ENCODE measurements at places on chromosomes 3 and 15. TPM values are rescaled to one million over a fixed set of nuclear protein-coding genes. Genes with fewer than 3 reads are reported as not detected.

Gene POTEB2
- total RNA-seq = not detected

Gene HEG1
- 15.4 TPM for total RNA-seq

- DNase-seq = peak; percentile 62
Observed at GRCh38 chr3:151538456-151539393, 77.9 kb upstream of the IGSF10 start.

Gene PPP2R3A
- total RNA-seq = 37.5 TPM

- no peak for DNase-seq
Observed at GRCh38 chr15:63287109-63287508, 9.7 kb downstream of the APH1B start.

- DNase-seq = no peak
Observed at GRCh38 chr15:91308199-91308598, 208.1 kb downstream of the SV2B start.

DNA sequence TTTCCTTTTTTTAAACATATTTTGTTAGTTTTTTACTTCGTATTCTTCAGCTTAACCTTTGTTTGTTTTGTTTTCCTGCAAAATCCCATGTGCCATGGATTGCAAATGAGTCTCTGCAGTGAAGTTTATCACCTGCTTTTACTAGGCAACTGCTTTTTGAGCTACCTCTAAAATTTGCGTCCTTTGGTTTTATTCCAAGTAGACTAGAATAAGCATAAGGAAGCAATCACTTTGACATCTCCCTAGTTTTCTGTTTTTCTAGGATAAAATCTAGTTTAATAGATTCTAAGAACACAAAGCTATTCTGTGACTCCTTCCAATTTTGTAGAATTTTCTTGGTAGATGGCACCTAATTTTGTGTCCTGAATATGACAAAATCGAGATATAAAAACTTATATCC, 1059.2 kb downstream of the OTOL1 start:
- DNase-seq = no peak

DNA sequence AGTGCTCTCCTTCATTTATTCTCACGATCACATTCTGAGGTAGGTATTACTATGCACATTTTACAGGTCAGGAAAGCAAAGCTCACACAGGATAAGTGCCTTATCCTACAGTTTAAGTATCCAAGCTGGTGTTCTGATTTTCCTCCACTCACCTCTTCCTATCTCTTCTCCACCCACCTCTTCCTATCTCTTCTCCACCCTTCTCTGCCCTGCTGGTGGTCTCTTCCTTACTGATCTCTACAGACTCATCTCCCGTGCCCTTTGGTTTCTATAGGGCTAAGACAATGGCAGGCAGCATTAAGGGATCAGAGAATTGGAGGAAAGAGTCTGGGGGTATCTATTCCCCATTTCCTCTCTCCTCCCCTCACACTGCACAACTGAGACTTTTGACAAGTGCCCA, 319.1 kb downstream of the FHIT start:
- DNase-seq = no peak

DNA sequence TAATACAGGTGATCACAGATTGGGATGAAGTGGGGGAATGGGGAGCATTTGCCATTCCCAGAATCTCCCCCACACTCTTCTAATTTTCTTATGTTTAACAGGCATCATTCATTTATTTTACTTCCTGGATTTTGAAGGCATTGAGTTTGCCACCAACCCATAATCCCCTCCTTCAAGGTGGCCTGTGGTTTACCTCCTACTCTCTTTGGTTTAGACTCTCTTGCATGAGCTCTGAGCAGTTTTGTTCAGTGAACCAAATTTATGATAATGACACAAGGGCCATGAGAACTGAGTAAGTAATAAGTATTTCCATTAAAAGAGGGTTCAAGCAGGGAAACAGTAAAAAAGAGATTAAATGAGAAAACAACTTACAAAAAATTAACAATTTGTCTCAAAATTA, 703.1 kb upstream of the CFAP20DC start:
- no peak for DNase-seq

- DNase-seq = no peak
Observed at GRCh38 chr3:42148982-42149432, 57.9 kb downstream of the TRAK1 start.

DNA sequence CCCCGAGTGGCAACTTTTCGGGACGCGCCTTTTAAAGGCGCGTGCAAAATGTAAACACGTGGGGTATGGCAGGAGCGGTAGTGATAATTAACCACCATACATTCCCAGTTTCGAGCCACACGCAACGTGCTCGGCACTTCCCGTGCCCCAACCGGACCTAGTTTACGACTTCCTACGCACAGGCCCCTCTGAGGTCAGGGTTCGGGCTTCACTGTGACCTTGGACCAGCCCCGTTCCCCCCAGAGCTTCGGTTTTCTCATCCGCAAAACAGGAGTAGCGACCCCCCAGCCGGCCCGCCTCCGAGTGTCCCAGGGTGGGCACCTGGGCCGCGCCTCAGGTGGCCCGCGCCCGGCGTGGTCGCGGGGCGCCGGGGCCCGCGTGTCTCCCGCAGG, 451 bp downstream of the CHCHD4 start:
- no peak for DNase-seq

GRCh38 chr15:77575203-77575934, 57.3 kb downstream of the LINGO1 start:
- no peak for DNase-seq

Gene IQCF5
- not detected for total RNA-seq

Gene HRG
- 0.34 TPM for total RNA-seq

Gene ZNF660
- 0.45 TPM for total RNA-seq

Gene GOLGA6L4
- 1.4 TPM for total RNA-seq

Gene CCDC39
- total RNA-seq = 0.13 TPM

DNA sequence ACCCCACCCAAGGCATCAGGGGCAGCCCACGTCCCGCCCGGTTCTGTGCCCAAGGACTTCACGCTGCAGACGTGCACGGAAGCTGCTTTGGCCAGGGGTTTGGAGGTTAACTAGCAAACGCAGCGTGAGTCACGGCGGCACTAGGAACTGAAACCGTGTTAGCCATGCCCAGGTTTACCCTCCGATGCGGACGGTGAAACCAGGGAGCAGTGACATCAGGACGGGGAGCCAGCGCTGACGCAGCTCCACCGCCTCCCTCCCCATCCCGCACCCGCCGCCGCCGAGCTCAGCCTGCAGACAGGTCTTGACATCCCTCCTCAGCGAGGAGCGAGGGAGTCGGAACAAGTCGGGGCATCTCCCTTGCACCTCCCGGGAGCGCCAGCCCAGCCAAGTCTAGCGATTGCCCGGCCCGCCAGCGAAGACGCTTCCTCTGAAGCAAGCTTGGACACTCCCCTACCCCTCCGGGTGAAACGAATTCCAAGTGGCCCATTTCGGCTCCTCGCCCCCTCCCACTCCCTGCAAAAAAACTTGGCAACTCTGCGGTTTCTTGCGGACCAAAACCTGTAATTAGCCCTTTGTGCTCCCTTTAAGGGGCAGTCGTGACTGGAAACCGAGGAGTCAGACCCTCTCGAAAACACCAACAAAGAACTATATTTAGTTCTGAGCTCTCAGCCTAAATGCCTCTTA, 1.4 kb upstream of the RAP2B start:
- peak; percentile 96 for DNase-seq

DNA sequence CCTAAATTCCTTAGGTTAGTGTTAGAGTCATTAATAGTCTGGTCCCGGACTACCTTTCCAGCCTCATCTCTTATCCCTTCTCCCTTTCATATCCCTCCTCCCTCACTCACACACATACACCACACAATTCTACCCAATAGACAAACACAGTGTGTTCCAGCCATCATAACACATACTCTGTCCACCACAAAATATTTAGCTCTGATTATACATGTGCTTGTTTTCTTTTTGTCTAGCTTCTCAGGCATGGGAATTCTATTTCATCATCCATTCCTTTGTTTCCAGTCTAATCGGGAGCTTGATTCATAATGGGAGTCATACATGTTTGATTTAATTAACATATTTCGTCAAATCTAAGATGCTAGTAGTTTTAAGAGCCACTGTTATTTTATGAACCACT, 161.8 kb upstream of the BFSP2 start:
- DNase-seq = no peak

DNA sequence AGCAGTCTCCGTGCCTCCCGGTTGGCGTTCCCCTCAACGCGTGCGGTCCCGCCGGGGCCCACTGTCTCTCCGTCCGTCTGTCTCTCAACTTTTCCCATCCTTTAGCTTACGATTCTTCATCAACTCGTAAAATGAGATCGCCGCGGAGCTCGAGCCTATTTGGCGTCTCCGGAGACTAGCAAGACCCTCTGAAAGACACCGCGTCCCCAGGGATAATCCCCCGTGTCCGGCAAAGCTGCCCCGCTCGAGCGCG, 3.4 kb downstream of the GATA2 start:
- DNase-seq = peak; percentile 88

GRCh38 chr3:22089284-22089683, 338.3 kb upstream of the ZNF385D start:
- no peak for DNase-seq

DNA sequence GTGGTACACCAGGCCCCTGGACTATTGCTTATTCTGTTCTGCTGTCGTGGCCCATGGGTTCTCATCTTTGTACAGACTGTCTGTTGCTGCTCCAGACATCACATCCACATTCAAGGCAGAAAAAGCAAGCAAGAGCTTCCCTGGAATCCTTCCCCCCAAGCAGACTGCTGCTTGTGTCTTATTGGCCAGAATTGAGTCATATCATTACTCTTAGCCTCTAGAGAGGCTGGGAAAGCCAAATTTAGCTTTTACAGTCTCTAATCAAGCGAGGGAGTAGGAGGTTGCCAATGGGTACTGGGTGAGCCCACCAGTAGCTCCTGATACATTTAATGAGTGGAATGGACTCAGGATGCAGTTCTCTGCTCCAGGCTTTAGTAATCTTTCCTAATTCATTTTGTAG, 39.4 kb downstream of the RAB6B start:
- DNase-seq = peak; percentile 43

- peak; percentile 81 for DNase-seq
Observed at GRCh38 chr15:66800584-66801235, 98.7 kb downstream of the SMAD6 start.

Gene RBM5
- total RNA-seq = 135 TPM

GRCh38 chr3:127525373-127525772, 65.2 kb downstream of the TPRA1 start:
- no peak for DNase-seq

DNA sequence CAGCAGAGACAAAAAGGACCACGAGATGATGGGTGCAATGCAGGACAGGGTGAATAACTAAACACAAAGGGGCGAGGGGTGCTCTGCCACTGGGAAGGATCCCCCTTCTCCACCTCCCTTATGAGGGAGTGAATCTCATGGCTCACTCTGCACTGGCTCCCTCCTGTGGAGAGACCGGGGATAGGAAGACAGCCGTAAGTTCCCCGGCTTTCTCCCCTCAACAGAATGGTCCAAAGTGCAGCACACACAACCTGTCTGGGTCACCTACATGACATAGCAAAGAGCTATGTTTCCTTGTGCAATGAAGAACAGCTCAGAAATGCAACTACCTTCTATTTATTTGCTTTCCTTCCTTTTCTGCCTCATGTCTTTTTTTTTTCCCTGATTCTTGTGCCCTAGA, 7.8 kb upstream of the ACSBG1 start:
- no peak for DNase-seq

Gene REC114
- total RNA-seq = not detected

- DNase-seq = no peak
Observed at GRCh38 chr3:62500556-62501288, 127.4 kb upstream of the FEZF2 start.

GRCh38 chr15:95091444-95091843, 860.1 kb downstream of the MCTP2 start:
- DNase-seq = no peak

- peak; percentile 18 for DNase-seq
Observed at GRCh38 chr3:72924055-72924454, 36.2 kb downstream of the GXYLT2 start.

Gene LYZL4
- total RNA-seq = not detected

Gene NDN
- 28.3 TPM for total RNA-seq

GRCh38 chr15:75350601-75351361, 3.9 kb downstream of the NEIL1 start:
- no peak for DNase-seq

Gene TEX55
- total RNA-seq = not detected

All from lower leg skin (tissue), 4 donors.